Suprapubic skin (tissue), 4 donors: ENCODE measurements at places on chromosomes 4 and X. TPM values are rescaled to one million over a fixed set of nuclear protein-coding genes. Genes with fewer than 3 reads are reported as not detected.

FDCSP gene
- total RNA-seq, result not detected

CLGN gene
- 1.1 TPM for total RNA-seq

RBMXL3 gene
- not detected for total RNA-seq

- DNase-seq, result no peak
- no peaks in the 10 kb centered on the region for H3K27me3 ChIP-seq
- H3K36me3 ChIP-seq, result no peaks in the 10 kb centered on the region
- H3K4me1 ChIP-seq, result no peaks in the 10 kb centered on the region
These were observed 159.9 kb downstream of the SCFD2 start for GRCh38 chr4:53205970-53206369.

GRCh38 chr4:38125816-38126215 is 165.6 kb downstream of the PTTG2 start:
- no peak for DNase-seq
- H3K27ac ChIP-seq, result no peak overlapping the region
- peaks cover 3% of the 10 kb centered on the region for H3K36me3 ChIP-seq
- H3K4me1 ChIP-seq, result peaks cover 17% of the 10 kb centered on the region

CCDC158 gene
- total RNA-seq, result not detected

BEND4 gene
- total RNA-seq, result not detected

DNA sequence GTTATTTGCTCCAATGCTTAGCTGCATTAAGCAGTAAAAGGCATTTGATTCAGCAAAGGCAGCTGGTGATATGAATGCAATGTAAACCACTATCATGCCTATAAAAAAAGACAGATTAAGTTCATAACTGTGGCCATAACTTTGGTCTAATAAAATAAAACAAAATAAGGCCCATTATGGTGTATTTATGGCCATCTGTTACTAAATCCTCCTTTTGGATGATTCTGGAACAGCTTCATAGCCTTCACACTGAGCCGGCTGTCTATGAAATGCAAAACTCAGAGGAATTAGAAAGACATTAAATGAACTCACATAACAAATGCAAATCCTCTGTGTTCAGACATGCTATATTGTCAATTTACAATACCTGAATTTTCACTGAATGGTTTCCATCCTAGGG is 223.7 kb upstream of the FAT4 start:
- no peak for DNase-seq
- H3K27ac ChIP-seq, result no peak overlapping the region
- H3K4me3 ChIP-seq, result no peak overlapping the region
- H3K27me3 ChIP-seq, result no peaks in the 10 kb centered on the region
- no peaks in the 10 kb centered on the region for H3K4me1 ChIP-seq

OCIAD2 gene
- 15.8 TPM for total RNA-seq

HPSE gene
- 10.6 TPM for total RNA-seq

MID1IP1 gene
- 37.1 TPM for total RNA-seq

GRCh38 chr4:18435781-18436180 is 414.2 kb upstream of the LCORL start:
- no peaks in the 10 kb centered on the region for H3K27me3 ChIP-seq
- DNase-seq, result no peak
- H3K4me3 ChIP-seq, result no peak overlapping the region

GRCh38 chrX:38654302-38654701 is 93.0 kb downstream of the TSPAN7 start:
- no peak overlapping the region for H3K4me3 ChIP-seq
- no peaks in the 10 kb centered on the region for H3K4me1 ChIP-seq

GRCh38 chr4:8617486-8618040 is 25.0 kb downstream of the CPZ start:
- no peaks in the 10 kb centered on the region for H3K4me1 ChIP-seq
- peak; percentile 21 for DNase-seq
- no peak overlapping the region for H3K4me3 ChIP-seq
- no peak overlapping the region for H3K27ac ChIP-seq
- peaks cover 11% of the 10 kb centered on the region for H3K27me3 ChIP-seq
